Substantia nigra (tissue), 51 donors: ENCODE measurements at places on chromosomes 2 and 18.
A peak's percentile ranks its signal among the peaks of the same experiment; 100 is the strongest.

- no peak for DNase-seq
Measured at GRCh38 chr18:14747513-14748474, at the start of gene ANKRD30B. TSS of gene ANKRD30B (plus strand) at chr18:14748172. CDS start at chr18:14748420, 248 bp downstream.

DNA sequence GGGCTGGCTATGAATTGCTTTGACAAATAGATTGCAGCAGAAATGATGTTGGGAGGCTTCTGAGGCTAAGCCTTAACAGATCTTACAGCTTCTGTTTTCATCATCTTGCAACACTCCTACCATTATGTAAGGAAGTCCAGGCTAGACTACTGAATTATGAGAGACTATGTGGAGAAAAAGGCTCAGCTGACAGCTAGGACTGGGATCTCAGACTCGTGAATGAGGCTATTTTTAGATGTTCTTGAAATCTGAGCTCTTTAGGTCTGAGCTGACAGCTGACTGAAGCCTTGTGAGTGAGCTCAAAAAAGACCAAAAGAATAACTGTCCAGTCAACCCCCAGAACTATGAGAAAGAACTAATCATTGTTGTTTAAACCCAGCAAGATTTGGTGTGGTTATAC lies 70.3 kb downstream of the VWC2L start:
- peak; percentile 9 for DNase-seq

DNA sequence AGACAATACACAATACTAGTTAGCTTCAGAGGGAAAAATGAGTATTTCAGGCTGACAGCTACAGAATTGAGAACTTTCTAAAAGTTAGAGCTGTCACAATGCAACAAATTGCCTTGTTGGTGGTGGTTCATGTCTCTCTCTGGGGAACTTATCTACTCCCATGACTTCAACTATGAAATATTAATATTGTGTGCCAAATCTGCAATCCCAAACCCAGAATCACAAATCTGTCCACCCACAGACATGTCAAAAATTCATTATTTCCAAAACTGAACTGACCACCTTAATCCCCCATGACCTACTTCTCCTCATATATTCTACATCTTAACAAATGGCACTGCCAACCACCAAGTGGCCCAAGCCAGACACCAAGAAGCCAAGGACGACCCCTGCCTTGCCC lies 143.5 kb downstream of the TCF4 start:
- DNase-seq: no peak

GRCh38 chr2:10094271-10094814 lies 14.1 kb upstream of the CYS1 start:
- no peak for DNase-seq

DNA sequence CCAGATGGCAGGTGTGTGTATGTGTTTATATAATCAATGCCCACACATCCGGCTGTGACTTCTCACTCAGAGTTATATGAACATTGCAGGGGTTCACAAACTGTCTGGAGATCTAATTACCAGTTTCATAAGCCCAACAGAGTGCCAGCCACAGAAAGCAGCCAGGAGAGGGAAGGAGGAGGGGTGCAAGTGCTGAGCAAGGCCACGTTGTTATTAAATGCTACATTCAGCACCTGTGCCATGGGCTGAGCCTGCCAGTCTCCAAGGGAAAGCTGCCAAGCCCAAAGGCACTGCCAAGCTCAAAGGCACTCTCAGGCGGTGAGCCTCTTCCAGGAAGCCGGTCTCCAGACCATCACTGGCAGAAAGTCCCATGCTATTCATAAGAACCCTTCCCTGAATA lies 17.4 kb downstream of the XDH start:
- no peak for DNase-seq

- DNase-seq: no peak
Measured at GRCh38 chr2:197803033-197803444, 1.4 kb upstream of the PLCL1 start.

DNA sequence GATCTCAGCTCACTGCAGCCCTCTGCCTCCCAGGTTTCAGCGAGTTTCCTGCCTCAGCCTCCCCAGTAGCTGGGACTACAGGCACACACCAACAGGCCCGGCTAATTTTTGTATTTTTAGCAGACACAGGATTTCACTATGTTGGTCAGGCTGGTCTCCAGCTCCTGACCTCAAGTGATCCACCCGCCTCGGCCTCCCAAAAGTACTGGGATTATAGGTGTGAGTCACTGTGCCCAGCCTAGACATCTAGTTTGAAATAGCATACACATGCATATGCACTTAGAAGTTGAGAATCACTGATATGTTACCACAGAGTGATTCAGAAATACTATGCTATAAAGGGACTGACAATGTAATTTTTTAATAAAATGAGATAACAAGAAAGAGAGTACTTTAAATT lies 69.8 kb upstream of the CDKL4 start:
- no peak for DNase-seq

DNA sequence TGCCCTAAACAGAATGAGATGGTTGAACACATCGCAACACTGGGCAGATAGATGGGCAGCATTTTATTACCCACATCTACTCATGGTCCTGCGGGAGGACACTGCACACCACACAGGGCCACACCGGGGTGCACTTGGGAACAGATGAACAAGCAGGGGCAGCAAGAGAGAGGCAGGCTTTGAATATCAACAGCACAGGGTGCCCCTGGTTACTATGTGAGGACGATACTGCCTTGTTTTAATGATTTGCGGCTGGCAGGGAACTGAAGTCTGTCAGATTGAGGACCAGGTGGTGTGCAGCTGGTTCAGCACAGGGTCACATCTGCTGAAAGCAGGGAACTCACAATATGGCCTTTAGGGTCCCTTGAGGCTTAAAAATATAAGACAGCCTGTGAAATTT lies 195.7 kb downstream of the PIEZO2 start:
- DNase-seq: no peak

- DNase-seq: no peak
Measured at GRCh38 chr2:230981704-230982103, 14.2 kb upstream of the SPATA3 start.

- DNase-seq: no peak
Measured at GRCh38 chr2:234905547-234906265, 46.1 kb upstream of the SH3BP4 start.

DNA sequence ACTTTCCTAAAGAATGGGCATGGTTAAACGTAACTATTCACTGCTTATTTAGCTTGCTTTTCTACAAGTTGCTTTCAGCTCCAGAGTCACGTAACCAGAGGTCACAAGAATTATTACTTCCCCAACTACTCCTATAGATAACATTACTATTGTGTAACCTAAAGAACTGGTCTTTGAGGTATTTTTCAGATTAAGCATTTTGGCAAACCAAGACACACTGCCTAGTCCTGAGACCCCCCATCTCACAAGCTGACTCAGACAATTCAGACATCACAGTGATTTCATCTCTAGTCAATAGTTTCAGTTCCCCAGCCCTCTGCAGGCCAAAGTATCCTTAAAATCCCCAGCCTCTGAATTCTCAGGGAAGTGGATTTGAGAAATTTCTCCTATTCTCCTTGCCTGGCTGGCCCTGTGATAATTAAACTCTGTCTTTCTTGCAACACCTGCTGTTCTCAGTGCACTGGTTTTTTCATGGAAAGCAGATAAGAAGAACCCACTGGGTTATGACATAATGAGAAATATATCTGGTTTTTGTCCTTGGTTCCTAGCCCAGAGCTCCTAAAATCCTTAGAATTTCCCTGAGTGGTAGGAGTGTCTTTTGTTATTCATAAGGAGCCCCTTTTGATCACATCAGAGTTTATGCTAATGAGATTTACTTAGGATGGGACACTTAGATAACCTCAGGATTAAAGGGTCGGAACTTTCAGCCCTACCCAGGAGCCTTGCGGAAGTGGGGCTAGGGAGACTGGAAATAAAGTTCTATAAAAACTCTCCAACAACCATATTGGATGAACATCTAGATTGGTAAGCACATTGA lies 1310.8 kb upstream of the CHAC2 start:
- no peak for DNase-seq

GRCh38 chr2:226609366-226609765 lies 190.3 kb downstream of the IRS1 start:
- DNase-seq: no peak

DNA sequence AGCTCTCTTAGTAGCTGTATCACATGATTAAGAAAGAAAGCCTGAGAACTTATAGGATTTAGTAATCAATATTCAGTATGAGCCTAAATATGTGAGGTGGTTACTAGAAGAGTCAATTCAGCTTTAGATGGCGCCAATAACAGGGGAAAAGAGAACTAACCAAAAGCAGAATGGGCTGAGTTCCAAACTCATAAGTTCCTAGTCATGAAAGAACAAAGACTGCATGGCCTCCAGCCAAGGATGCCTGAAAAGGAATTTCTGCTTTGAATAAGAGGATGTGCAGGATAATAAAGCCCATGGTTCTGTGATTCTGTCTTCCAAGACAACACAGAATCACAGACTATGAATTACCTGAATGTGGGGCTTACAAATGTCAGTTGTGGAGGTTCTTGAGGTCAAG lies 196.5 kb downstream of the SATB2 start:
- DNase-seq: no peak

GRCh38 chr18:35835833-35836232 lies 136.6 kb upstream of the RMP24 start:
- no peak for DNase-seq

DNA sequence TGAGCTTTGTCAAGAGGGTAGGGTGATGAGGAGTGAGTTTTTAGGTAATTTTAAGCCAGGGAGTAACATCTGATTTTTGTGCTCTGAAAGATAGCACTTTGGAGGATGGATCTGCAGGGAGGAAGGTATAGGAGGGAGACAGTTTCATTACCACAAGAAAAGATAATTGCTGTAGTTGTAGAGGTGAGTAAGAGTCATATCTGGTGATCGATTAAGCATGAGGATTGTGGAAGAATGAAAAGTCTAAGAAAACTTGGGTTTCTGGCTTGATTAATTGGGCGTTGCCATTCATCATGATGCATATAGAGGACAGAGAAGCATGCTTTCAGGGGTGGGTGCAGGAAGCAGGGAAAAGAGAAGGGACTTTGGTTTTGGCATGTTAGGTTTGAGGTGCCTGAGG lies 18.5 kb downstream of the KCMF1 start:
- DNase-seq: no peak

DNA sequence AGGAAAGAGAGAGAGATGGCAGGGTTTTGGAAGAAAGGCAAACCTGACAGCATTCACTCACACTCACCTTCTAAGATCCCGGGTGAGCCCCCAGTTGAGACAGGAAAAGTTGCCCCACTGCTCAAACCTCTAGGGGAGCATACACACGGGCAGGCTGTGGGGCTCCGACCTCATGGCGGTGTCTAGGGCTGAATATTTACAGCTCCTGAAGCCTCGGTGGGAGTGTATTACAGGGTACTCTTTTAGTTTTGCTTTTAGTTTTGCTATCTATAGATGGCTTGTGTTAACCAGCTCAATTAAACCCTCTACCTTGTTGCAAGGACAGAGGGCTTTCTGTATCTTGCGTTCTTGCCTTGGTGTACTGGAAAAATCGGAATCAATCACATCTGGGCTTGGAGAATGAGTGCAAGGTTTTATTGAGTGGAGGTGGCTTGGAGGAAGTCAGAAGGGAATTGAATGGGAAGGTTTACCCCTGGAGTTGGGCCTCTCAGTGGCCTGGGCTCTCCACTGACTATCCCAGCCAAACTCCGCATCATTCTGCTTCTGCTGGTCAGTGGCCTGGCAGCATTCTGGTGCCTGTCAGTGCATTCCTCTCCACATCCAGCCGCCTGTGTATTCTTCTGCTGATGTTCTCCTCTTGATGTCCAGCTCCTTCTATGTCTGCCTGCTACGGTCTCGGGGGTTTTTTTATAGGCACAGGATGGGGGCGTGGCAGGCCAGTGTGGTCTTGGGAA lies 10.1 kb upstream of the IFIH1 start:
- no peak for DNase-seq

DNA sequence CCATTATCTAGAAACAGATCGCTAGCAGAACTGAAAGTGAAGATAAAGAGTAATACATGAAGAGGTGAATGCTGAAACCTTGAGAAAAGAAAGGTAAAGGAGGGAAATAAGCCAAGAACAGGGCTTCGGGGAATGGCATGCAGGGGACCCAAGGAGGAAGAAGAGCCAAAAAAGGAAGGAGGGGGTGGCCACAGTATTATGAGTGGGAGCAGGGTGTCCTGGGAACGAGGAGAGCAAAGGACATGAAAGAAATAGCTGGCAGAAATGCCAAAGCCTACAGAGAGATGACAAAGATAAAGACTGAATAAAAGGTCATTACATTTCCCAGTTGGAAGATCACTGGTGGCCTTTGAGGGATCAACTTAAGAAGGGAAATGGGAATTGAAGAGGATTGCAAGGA lies 82.9 kb downstream of the ACTR3 start:
- DNase-seq: no peak

GRCh38 chr2:10078704-10079265 lies 1.4 kb downstream of the CYS1 start:
- DNase-seq: peak; percentile 33

DNA sequence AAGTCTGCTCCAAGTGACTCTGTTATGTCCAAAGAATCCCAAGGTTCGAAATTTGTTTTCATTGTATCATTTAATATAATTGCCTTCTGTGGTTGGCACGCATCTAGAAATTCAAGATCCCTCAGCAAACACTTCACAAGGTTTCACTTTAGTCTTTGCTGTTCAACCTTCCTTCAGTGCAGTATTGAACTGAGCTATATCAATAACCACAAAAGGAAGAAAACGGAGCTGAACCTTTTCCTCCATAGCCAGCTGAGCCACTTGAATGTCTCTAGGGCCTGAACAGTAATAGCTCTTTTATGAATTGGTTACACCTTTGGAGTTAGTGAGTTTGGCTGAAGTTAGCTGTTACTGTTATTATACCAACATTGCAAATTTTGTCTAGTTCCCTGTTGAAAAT lies 357.7 kb upstream of the HNRNPA3 start:
- DNase-seq: no peak

GRCh38 chr18:24369426-24369825 lies 28.2 kb downstream of the OSBPL1A start:
- DNase-seq: no peak

DNA sequence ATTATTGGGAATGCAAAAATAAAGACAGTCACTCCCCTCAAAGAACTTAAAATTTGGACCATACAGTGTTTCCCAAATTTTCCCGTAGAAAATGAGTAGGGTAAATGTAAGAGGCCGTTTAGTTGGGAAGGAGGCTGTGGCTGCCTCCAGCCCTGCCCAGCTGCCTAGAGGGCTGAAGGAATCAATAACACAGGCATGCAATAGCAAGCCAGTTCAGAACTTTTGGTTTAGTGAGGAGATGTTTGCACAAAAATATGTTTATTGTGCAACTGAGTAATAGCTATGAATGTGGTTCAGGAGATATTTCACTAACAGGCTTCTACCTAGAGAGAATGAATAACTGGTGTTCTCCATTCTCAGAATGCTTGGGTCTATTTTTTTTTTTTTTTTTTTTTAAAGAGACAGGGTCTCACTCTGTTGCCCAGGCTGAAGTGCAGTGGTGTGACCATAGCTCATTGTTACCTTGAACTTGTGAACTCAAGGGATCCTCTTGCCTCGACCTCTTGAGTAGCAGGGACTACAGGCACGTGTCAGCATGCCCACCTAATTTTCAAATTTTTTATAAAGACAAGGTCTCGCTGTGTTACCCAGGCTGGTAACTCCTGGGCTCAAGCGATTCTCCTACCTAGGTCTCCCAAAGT lies 23.6 kb downstream of the UGP2 start:
- DNase-seq: no peak

DNA sequence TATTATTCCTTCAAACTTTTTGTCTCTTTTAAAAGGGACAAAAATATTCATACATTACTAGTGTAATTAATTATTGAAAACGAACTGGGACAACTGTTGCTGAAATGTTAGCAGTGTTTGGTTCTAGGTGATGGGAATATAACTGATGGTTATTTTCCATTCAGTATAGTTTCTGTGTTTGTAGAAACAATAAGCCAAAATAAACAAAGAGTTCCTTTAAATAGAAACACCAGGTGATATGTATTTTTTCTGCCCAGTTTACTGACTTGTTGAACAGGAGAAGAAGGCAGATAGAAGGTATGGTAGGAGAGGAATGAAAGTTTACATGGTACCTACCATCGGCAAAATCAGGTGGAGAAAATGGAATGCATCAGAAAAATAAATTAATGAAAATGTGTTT lies 74.2 kb downstream of the LYPD6B start:
- DNase-seq: no peak
